ENCODE measurements at places on chromosomes 1 and 21.

- peak; percentile 65 for DNase-seq
These were observed 15.9 kb downstream of the LRRC8B start for GRCh38 chr1:89540406-89540970.

- DNase-seq = no peak
These were observed 612.9 kb upstream of the USP24 start for GRCh38 chr1:55828044-55828443.

DNA sequence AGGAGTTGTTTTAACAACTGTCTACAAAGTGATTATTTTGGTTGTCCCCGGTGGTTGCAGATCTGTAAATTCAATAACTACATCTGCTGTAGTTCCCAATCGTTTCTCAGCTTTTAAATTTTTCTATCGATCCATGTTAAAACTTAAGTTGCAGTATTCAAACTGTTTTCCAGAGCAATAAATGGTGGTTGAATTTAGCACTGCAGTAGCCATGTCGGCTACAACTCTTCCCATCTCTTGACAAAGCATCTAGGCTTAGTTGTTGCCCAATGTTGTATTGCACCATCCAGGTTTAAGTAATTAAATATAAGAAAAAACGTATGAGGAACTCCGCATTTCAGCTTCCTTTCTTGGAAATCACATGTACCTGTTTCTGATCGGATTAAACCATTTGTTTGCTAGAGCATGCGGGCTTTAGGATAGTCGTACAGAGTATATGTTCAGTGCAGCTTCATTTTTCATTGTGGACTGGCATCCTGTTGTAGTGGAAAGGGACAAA lies 996 bp downstream of the CNIH4 start:
- peak; percentile 96 for DNase-seq

GRCh38 chr1:24641646-24642151 lies 1.4 kb upstream of the SRRM1 start:
- DNase-seq = peak; percentile 76

DNA sequence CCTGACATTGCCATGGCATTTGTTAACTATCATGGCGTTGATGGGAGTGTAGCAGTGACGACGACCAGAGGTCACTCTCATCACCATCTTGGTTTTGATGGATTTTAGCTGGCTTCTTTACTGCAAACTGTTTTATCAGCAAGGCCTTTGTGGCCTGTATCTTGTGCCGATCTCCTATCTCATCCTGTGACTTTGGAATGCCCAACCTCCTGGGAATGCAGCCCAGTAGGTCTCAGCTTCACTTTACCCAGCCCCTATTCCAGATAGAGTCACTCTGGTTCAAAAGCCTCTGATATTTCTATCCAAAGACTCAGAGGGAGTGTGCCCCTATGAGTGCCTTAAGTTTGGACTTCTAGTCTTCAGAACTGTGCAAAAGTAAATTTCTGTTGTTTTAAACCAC lies 130.1 kb downstream of the ADAMTS1 start:
- no peak for DNase-seq

GRCh38 chr1:232017057-232017456 lies 390.5 kb downstream of the DISC1 start:
- no peak for DNase-seq

DNA sequence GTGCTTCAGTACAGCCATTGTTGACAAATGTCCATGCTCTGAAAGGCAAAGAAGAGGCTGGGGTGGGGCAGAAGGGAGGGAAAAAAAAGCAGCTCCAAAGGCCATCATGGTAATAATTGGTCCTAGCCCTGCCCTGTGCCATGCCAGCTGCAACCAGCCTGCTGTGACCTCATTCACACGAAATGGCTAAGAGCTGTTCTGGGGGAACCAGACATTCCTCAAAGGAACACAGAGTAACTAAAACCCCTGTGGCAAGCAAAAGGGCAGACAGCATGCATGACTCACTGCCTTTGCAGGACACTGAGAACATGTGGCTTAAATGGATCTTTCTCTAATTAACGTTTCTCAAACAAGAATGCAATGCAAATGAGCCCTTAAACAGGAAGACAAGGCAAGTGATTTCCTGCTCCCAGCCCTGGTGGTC lies 42.3 kb downstream of the STYXL2 start:
- DNase-seq = no peak

GRCh38 chr1:31723828-31724359 lies 20.1 kb upstream of the COL16A1 start:
- peak; percentile 56 for DNase-seq

DNA sequence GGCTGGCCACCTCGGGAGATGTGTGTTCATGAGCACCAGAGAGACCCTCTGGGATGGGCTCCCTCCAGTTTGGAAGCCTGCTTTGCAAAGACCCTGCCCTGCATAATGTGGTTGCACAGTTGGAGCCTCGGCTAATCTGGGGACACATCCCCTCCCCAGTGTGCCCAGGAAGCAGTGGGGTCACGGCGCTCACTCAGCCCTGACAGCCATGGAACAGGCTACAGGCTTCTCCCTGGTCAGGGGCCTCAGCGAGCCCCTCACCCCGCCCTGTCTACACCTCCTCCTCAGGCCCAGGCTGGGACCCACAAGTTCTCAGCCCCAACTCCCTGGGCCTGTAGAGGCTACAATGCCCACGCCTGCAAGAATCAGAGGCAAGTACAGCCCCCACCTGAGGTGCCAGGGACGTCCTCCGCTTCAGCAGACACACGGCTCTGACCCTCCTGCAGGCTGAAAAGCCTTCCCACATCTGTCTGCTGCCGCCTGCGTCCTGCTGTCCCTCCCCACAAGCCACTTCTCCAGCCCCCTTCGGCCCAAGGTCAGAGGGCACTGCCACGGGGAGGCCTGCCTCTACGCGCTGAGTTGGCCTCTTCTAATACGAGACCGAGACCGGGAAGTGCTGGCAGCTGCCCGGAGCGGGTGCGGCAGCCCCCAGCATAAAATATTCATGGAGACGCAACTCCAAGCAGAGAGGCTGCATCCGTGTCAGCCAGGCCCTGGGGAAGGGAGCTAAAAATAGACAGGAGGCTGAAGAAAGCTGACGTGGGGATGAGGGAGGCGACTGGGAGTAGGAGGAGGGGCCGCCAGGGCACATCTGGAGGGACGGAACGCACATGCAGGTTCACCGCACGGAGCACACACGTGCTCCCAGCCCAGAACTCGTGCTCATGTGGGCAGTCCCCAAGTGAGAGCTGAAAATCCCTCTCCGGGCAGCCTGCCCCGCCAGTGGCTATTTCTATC lies 15.2 kb upstream of the GPR153 start:
- DNase-seq = no peak

GRCh38 chr1:102032534-102032933 lies 35.8 kb upstream of the OLFM3 start:
- DNase-seq = no peak

All from inflammatory macrophage (primary cell).